Stimulated activated CD8-positive, alpha-beta memory T cell treated with anti-CD3 and anti-CD28 coated beads, Interleukin-2, amount 100 ng/mL, for 48 hours (primary cell): ENCODE measurements at places on chromosomes 13 and 19.

GRCh38 chr13:39602614-39603366, at the start of gene LHFPL6:
LHFPL6 (minus strand) TSS chr13:39603193.
- DNase-seq: peak; percentile 54

GRCh38 chr19:49927526-49928264, 1.3 kb upstream of the ATF5 start:
- DNase-seq: no peak

DNA sequence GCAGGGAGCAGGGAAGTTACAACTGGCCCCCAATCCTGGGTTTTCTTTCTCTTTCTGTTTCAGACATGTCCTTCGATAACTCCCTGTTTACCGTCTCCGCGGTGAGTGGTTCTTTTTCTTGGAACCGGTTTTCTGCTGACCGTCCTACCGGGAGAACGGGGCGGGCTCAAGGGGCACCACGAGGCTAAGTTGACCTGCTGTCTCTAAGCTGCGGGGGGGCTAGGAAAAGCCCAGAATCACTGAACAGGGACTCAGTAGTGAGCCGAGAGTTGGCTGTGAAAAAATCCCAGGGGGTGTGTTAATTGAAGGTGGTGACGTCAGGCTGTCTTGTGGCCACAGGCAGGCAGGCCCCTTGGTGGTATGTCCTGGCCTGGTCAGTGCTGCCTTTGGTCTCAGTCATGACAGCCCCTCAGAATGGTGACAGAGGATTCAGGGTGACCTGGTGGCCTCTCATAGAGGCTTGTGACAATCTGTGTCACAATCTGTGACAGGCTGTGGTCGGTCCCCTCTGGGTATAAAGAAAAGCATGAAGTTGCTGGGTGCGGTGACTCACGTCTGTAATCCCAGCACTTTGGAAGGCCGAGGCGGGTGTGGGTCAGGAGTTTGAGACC, 8.1 kb upstream of the CARM1 start:
- DNase-seq: no peak

GRCh38 chr19:38025909-38026307, 118.9 kb downstream of the SIPA1L3 start:
- no peak for DNase-seq

DNA sequence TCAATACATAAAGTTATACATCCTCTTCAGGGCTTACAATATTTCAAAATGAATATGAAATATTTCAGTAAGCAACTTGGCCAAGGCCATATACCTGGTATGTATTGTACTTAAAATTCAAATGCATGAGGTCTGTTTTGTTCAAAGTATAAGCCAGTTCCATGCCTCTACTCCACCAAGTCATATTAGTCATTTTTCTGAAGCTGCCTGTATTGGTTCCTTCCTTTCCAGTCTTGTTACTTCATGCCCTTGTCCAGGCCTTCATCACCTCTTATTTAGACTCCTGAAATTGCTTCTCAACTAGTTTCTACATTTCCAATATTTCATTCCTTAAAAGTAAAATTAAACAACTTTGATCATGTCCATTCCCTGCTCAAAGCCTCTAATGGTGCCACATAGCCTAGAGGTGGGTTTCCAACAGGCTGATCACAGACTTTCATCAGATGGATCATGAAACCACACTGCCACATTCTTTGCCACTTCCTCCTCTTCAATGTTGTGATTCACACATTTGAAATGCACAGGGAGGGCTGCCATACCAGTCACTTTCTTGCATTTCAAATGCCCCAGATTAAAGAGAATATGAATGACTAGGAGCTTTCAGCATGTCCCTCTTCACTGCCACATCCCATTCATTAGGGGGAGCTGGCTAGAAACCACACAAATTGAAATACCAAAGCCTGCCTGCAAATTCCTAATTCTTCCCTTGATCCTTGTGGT, 424.1 kb upstream of the DACH1 start:
- no peak for DNase-seq

- DNase-seq: no peak
Measured at GRCh38 chr19:38196948-38197656, 26.9 kb downstream of the DPF1 start.

DNA sequence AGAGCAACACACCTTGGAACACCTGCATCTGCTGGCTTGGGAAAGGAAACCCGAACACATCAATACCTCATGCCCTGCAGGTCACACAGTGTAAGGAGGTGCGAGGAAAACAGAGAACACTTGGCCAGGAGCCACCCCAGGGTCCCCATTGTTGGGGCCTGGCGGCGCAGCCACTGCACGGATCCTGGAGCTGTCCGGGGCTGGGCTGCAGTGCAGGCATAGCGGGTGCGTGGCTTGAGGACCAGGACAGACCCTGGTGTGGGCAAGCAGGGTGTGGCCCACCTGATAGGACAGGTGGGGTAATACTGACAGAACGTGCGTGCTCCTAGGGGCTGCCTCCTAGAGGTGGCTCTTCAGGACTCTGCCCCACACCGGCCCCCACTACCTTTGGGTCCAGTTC, 16.8 kb upstream of the TMEM160 start:
- no peak for DNase-seq

DNA sequence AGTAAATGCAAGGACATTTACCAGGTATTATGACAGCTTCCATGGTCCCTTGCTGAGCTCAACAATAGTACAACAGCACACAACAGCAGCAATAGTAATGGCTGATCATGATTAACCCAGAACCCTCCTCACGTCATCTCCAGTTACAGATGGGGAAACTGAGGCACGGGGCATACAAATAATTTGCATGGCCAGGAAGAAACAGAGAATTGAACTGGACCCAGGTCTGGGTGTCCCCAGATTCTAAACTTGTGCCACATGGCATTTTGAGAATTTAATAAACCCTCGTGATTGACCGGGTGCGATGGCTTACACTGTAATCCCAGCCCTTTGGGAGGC, 7.2 kb downstream of the MAST3 start:
- no peak for DNase-seq

DNA sequence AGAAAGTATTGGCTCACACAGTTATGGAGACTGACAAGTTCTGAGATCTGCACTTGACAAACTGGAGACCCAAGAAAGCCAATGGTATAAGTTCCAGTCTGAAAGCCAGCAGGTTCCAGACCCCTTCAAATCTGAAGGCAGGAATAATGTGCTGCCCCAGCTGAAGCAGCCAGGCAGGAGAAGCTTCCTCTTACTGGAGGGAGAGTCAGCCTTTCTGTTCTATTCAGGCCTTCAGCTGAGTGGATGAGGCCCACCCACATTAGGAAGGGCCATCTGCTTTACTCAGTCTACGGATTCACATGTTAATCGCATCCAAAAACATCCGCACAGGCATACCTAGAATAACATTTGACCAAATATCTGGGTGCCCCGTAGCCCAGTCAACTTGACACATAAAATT, 8.2 kb upstream of the VWA8 start:
- no peak for DNase-seq

- DNase-seq: no peak
Measured at GRCh38 chr13:61874970-61875579, 459.4 kb upstream of the PCDH20 start.

DNA sequence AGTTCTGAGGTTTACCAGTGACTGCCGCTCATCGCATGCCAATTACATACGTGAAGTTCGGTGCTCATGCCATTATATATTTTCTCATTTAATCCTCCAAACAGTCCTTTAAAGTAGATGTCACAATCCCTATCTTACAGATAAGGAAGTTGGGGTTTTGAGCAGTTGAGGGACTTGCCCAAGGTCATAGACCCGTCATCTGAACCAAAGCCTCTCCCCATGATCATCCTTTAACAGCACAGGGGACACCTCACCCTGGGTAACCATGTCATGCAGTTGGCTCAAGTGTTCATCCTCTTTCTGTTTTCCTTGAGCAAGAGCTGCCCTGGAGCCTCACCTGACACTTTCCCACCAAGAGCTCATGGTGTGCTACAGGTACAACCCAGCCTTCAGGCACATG, 69.1 kb downstream of the HSPH1 start:
- DNase-seq: no peak

DNA sequence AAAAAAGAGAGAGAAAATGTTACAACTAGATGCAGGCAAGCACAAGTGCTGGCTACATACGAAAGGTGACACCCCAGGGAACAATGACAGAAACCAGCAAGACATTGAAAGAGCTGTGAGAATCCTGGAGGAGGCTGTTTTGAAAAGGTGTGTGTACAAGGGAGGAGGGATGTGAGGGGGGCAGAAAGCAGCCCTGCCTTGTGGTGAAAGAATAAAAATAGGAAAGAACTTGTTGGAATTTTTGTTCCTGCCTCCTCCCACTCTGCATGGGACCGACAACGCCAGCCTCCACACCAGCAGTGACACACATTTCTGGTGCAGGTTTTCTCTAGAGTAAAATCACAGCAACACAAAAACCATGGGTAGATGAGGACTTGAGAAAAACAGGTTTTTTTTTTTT, 1258.6 kb downstream of the PCDH9 start:
- no peak for DNase-seq

- no peak for DNase-seq
Measured at GRCh38 chr19:13024126-13024950, 29.1 kb downstream of the NFIX start.

DNA sequence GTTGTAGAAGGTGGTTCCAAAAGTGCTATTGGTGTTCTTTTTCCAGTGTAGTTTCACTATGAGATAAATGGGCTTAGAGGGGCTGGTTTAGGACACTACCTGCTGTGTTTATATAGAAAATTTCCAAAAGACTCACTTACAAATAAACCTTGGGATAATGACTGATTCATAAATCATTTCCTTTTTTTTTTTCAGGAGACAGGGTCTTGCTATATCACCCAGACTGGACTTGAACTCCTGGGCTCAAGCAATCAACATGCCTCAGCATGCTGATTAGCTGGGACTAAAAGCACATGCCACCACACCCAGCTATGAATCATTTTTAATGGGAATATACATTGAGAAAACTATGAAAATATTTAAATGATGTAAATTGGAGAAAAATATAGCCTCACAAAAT, 376.6 kb downstream of the PCDH9 start:
- DNase-seq: no peak

DNA sequence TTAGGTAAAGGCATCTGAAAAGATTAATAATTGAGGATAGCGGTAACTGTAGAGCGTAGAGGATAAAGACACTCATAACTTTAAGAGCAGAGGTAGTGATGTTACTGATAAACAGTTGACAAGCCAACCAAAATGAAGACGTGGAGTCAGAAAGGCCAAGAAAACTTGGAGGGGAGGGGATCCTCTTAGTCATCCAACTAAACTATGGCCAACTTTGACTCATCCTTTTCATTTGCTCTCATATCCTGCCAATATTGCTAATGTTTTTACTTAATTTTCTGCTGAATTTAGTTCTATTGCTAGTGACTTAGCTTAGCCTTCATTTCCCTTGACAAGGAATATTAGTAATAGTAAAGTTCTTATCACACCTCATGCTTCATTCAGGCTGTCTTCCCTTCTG, 13.4 kb downstream of the ITGBL1 start:
- DNase-seq: no peak

DNA sequence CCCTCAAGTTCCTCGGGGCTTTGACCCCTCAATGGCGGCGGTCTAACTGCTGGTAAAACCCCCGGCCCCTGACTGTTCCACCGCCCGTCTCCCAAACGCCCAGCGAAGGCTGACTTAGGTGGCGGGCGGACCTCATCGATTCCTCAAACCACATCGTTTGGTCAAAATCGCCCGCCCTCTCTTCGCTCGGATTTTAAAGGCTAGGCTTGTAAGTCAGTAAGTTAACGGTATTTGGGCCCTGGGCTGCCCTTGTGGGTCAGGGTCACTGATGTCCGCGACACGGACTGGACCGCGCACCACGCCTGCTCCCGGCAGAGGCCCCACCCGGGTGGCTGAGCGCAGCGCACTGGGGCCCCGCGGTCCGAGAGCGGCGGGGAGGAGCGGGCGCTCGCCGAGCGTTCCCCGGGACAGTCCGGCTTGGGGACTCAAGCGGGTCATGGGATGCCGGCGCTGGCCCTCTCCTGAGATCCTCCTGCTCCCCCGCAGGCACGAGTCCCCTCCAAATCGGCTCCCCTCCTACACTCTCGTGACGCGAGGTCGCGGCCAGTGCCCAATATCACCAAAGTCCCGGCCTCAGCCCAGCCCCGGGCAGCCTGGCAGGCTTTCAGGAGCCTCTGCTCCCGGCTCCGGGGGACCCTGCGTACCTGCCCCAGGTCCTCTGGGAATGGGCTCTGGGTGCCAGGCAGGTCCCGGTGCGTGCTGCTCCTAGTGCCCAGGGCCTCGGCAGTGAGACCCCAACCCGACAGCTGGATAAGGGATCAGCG, 1.0 kb downstream of the FLT1 start:
- DNase-seq: no peak
